ENCODE measurements at places on chromosomes 1 and 21.

- no peak for DNase-seq
Observed at GRCh38 chr1:98399218-98399617, 262.3 kb upstream of the SNX7 start.

DNA sequence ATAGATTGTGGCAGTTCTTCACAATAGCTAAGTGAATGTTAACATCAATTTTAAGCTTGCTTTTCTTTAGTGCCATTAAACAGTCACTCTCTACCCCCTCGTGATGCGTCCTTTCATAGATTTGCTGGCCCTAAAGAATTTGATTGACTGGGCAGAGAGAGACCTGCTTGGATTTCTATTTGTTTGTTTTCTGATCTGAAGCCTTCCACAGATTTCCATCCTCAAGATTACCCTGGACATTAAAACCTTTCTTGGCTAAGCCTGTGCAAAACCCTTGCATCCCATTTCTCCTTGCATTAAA is 17.8 kb downstream of the C1orf21 start:
- DNase-seq = no peak

DNA sequence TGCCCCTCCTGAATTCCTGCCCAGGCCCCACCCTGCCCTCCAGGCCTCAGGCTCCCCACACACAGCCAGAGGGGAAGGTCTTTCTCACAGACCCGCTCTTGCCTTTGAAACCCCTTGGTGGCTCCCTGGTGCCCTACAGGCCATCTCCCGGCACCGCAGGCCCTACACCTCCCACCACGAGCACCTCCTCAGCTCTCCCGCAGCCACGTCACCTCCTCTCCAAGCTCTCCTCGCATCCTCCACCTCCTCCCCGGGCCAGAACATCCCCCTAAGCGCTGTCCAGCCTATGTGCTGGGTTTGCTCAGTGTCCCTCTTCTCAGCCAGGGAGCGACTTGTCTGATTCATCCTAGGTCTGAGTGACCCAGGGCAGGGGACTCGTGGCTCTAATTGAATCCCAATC is 66.4 kb downstream of the DMRTB1 start:
- DNase-seq = no peak

DNA sequence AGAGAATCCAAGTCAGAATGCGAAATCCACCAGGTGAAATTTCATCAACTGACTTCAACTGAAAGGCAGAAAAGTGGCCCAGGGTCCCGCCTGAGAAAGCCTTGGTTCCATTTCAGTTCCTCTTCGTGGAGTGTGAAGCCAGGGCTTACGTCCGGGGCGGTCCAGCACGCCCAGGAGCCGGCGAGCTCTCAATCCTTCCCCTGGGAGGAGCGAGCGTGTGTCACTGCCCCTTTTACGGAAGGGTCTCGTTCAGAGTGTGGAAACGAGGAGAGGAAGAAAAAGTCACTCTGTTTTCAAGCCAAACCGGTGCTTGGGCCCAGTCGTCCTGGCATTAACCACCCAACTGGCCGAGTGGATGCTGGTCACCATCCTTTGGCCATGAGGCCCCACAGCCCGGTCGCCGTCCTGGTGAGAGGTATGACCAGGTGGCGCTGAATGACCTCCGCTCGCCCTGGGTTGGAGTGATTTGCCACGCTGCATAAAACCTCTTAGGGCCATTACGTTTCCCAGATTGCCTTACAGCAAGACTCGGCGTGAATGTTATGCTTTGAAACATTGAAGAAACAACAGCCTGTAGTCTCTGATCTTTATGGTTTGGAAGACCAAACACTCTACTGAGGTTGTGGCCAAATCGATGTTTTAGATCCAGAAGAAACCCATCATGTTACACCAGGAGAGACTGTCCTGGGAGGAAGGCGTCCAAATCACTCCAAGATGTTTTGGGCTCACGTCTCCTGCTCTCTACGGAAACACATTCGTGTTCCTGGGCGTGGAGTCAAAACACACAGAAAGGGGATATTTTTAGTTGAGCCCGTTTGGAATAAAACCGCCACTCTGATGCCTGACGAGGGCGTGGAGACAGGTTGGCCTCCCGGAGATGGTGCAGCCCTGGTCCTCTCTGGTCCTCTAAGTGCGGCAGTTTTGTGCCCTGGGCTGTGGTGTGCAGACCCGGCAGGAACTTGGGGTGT is 93.6 kb upstream of the ACTRT2 start:
- DNase-seq = no peak

DNA sequence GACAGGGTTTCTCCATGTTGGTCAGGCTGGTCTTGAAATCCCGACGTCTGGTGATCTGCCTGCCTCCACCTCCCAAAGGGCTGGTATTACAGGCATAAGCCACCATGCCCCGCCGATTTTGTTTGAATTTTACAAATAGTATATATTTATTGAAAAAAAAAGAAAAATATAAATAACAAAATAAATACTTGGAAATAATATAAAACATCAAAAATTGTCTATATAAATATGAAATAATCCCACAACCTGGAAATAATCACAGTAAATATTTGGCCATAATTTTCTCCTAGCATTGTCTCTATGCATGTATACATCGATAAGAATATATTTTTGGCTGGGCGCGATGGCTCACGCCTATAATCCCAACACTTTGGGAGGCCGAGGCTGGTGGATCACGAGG is 2.7 kb upstream of the PLOD1 start:
- no peak for DNase-seq
